ENCODE measurements at places on chromosomes 2 and 18. TPM values are rescaled to one million over a fixed set of nuclear protein-coding genes. Genes with fewer than 3 reads are reported as not detected.

DNA sequence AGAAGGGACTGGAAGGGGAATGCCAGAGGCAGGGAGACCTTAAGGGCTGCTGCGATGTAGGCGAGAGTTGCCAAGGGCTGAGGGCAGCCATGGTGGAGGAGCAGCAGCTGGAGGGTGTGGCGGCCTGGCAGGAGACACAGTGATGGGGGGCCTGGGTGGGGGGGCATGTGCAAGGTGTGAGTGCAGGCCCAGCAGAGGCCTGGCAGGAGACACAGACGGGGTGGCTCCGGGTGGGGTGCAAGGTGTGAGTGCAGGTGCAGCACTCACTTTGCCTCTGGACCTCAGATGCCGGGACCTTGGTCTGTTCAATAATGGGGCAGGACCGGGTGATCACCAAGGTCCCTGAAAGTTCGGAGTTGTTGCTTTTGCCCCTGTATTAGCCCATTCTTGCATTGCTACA lies 76.2 kb upstream of the ODC1 start:
- no peaks in the 10 kb centered on the region for H3K27me3 ChIP-seq
- H3K4me3 ChIP-seq, result no peak overlapping the region
- no peak overlapping the region for H3K27ac ChIP-seq
- no peaks in the 10 kb centered on the region for H3K36me3 ChIP-seq
- no peak for DNase-seq

DNA sequence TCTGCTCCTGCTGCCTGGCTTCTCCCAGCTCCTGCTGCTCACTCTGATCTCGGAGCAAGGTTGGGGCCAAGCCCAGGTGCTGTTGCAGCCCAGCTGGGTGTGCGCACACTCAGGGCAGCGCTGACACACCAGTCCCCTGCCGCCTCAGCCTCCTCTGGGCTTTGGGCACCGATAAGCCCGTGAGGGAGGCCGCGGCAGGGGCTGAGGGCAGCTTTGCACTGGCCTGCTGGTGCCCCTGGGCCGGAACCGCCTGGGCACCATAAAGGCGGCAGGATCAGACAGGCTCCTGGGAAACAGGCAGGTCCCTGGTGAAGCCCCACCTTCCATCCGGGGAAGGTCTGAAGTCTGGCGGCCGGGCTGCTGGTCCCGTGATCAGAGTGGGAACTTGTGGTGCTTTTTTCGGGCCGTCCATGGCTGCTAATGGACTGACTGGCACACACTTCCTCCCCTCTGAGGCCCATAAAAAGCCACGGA lies 14.1 kb upstream of the EML6 start:
- no peak overlapping the region for H3K27ac ChIP-seq
- peaks cover 10% of the 10 kb centered on the region for H3K4me1 ChIP-seq

EXOC6B gene
- total RNA-seq, result 34.9 TPM

- H3K36me3 ChIP-seq, result no peaks in the 10 kb centered on the region
- no peak for DNase-seq
- H3K27me3 ChIP-seq, result no peaks in the 10 kb centered on the region
- H3K4me3 ChIP-seq, result no peak overlapping the region
- no peaks in the 10 kb centered on the region for H3K4me1 ChIP-seq
Measured at GRCh38 chr18:36638224-36638623, 190.6 kb downstream of the TPGS2 start.

DNA sequence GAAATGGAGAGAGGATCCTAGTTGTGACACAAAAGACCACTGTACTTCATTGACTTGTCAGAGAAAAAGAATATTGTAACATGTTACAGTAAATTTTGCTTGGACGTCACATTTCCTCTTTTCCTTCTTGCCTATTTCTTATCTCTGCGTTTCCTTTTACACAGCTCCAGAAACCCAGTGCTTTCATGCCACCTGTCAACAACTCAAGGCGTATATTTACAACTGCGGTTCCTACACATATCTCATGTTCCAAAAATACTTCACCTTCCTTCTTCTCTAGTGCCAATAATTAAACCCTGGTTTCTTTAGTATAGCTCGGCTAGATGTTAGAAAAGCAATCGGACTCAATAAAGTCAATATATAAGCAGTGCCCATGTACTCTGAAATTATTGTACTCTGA lies 911.5 kb upstream of the FSHR start:
- H3K4me3 ChIP-seq, result no peak overlapping the region
- no peak overlapping the region for H3K27ac ChIP-seq

TFPI gene
- total RNA-seq, result 95.9 TPM
